ENCODE measurements at places on chromosomes 4 and X.

DNA sequence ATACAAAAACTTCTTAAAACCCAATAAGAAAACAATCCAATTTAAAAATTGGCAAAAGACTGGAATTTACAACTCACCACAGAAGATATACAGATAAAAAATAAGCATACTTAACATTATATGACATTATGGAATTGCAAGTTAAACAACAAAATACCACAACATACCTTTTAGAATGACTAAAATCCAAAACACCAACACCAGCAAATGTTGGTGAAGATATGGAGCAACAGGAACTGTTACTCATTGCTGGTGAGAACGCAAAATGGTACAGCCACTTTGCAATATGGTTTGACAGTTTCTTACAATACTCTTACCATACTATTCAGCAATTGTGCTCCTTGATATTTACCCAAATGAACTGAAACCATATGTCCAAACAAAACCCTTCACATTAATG is 112.4 kb downstream of the ADGRL3 start:
- no peak for DNase-seq

DNA sequence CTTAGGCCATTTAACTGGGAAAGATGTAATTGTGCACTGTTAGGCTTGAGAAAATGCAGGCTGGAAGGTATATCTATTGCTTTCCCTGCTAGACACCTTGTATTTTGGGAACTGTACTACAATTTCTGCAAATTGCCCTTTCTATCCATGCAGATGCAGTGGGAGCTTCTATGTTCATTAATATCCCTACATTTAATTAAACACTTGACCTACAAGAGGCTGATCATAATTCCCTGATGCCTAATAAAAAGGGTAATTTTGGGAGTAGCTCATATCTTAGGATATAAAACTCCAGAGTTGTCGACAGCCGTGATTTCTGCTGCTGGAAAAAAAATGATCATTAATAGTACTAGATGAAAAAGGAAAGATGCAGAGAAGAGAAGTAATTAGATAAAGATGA is 19.7 kb downstream of the DTHD1 start:
- DNase-seq = no peak

DNA sequence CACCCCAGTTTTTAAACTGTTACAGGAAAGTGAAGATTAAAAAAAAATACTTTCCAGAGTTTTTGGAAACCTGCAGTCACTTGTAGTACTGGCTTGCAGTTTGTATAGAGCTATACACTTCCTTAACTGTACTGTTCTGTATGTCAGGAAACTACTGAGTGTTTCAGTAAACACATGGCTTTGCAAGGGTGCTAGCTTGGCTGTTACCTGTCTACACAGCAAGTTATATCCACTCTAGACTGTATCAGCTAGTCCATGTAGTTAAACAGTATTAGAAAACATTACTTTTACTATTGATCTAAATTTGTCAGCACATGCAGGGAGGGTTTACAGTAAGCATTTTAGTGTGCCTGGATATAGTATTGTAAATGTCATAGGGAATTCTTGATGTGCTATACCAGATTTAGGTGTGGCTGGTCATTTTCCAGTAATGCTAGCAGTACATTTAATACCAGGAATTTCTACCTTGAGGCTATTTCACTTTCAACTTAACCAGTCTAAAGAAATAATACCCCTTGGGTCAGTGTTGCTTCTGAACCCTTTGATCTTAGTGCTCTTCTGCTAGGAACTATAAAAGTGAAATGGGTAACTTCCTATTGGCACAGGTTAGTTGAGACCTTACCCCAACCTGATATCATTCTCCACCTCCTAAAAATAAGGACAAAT is 192.3 kb upstream of the ANKRD50 start:
- DNase-seq = no peak

DNA sequence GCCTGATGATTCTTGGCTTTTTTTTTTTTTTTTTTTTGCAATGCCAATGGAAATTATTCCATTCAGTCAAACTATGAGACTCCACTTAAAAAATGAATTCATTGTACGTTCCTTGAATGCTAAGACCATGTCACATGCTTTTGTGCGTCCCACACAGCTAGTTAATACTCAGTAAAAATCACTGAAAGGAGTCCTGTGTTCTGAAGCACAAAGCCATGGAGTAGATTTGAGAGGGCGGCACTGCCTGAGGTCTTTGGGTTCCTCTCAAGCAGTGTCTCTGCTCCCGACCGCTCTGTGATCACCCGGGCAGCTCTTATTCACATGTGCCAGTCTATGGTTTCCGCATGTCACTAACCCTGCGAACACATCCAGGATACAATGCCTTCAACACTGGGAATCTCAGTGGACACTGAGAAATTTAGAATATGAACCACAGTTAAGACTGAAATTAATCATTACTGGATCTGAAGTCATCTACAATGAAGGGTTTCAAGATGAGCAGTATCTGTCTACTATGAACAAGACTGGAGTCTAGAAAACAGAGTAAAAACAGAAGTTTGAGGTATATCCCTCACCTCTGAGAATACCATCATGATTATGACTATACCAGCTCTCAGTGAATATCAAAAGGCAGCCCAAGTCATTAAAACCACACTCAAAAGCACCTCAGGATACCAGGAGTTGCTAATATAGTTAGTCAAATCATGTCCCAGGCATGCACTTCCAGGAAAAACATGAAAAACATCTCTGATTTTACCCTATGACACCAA is 193.0 kb downstream of the MGST2 start:
- no peak for DNase-seq

- no peak for DNase-seq
These were observed 605.7 kb upstream of the PABPC4L start for GRCh38 chr4:134807231-134807745.

DNA sequence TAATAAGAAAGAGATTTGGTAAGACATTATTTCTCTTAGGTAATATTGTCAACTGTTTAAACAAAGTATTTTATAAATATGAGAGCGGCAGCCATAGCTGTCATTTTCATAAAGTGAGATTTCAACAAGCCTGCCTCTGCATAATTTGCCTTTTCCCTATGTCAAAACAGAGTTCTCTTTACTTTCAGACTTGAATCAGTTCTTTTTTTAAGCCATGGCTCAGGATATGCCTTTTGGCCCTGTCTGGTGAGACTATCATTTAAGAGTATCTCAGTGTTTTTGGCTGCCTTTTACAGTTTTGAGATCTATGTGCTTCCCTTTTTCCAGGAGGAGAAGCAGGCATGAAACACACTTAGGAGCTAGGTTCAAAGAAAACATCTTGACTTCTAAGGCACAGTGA is 7.5 kb upstream of the GUCY1A1 start:
- no peak for DNase-seq
